Cerebellum (tissue), 4 donors: ENCODE measurements at places on chromosomes 6 and 20. TPM values are rescaled to one million over a fixed set of nuclear protein-coding genes. Genes with fewer than 3 reads are reported as not detected.

The EPB41L1 gene
- total RNA-seq, result 68.0 TPM

The MED20 gene
- 17.6 TPM for total RNA-seq

The PCSK2 gene
- total RNA-seq, result 24.1 TPM

The RUNX2 gene
- total RNA-seq, result 0.54 TPM

The PRSS16 gene
- total RNA-seq, result not detected

The C20orf141 gene
- total RNA-seq, result not detected

The HLA-DQA1 gene
- not detected for total RNA-seq

The EDN1 gene
- total RNA-seq, result 6.3 TPM

The CST4 gene
- total RNA-seq, result not detected

The SLC17A2 gene
- not detected for total RNA-seq

The CALHM4 gene
- not detected for total RNA-seq

The DOK5 gene
- 23.6 TPM for total RNA-seq

The TTBK1 gene
- total RNA-seq, result 13.2 TPM

The IL20RA gene
- 0.36 TPM for total RNA-seq

The CCND3 gene
- total RNA-seq, result 15.5 TPM

The C6orf15 gene
- total RNA-seq, result not detected

The JAG1 gene
- 50.8 TPM for total RNA-seq

The C20orf144 gene
- total RNA-seq, result not detected

The PEX6 gene
- total RNA-seq, result 17.1 TPM

The POPDC3 gene
- total RNA-seq, result 0.27 TPM

The GSTA3 gene
- total RNA-seq, result not detected

The TRIM31 gene
- not detected for total RNA-seq

The PRICKLE4 gene
- 2.4 TPM for total RNA-seq

The CAPN11 gene
- not detected for total RNA-seq

The ULBP1 gene
- total RNA-seq, result 0.82 TPM

The SIRPB1 gene
- total RNA-seq, result 0.73 TPM

The PI16 gene
- total RNA-seq, result 0.73 TPM

The OTOR gene
- not detected for total RNA-seq

The ADGRG6 gene
- 25.6 TPM for total RNA-seq

The CRYBG1 gene
- total RNA-seq, result 0.91 TPM

The ALDH8A1 gene
- 5.9 TPM for total RNA-seq

The EEF1A1 gene
- total RNA-seq, result 9,230 TPM

The SYCP2 gene
- total RNA-seq, result 4.2 TPM
